ENCODE measurements at places on chromosomes 2 and 18. TPM values are rescaled to one million over a fixed set of nuclear protein-coding genes. Genes with fewer than 3 reads are reported as not detected.

The TMEM178A gene
- 3.9 TPM for total RNA-seq

The CYS1 gene
- total RNA-seq, result 2.9 TPM

The GCG gene
- 21.1 TPM for total RNA-seq

The GULP1 gene
- total RNA-seq, result 135 TPM

The DLX1 gene
- not detected for total RNA-seq

The CGREF1 gene
- total RNA-seq, result 0.28 TPM

The CD8B2 gene
- not detected for total RNA-seq

The RPRM gene
- total RNA-seq, result 2.1 TPM

The TLX2 gene
- not detected for total RNA-seq

The BCL11A gene
- total RNA-seq, result 11.6 TPM

The C2orf49 gene
- 16.3 TPM for total RNA-seq

The CHAC2 gene
- total RNA-seq, result 2.1 TPM

The STK39 gene
- 35.4 TPM for total RNA-seq

The TSPYL6 gene
- not detected for total RNA-seq

The GKN1 gene
- 0.53 TPM for total RNA-seq

The EMILIN2 gene
- 10.6 TPM for total RNA-seq

The RFTN2 gene
- 8.7 TPM for total RNA-seq

The SS18 gene
- total RNA-seq, result 111 TPM

The OTX1 gene
- not detected for total RNA-seq

The ERMN gene
- total RNA-seq, result 0.07 TPM

The EPAS1 gene
- 98.3 TPM for total RNA-seq
